Peyer's patch (tissue), 4 donors: ENCODE measurements at places on chromosomes 16 and 17. TPM values are rescaled to one million over a fixed set of nuclear protein-coding genes. Genes with fewer than 3 reads are reported as not detected.

GRCh38 chr16:81265658-81266451 lies 27.4 kb downstream of the BCO1 start:
- no peak overlapping the region for H3K4me3 ChIP-seq
- no peaks in the 10 kb centered on the region for H3K27me3 ChIP-seq
- DNase-seq: peak; percentile 70
- no peaks in the 10 kb centered on the region for H3K36me3 ChIP-seq
- no peaks in the 10 kb centered on the region for H3K4me1 ChIP-seq

GRCh38 chr16:69610356-69610755 lies 44.6 kb downstream of the NFAT5 start:
- H3K27ac ChIP-seq: no peak overlapping the region
- H3K4me1 ChIP-seq: no peaks in the 10 kb centered on the region
- no peak overlapping the region for H3K4me3 ChIP-seq
- no peak for DNase-seq

Gene TPSB2
- total RNA-seq: 14.9 TPM

GRCh38 chr16:30715750-30716445 lies 16.9 kb downstream of the SRCAP start:
- H3K4me3 ChIP-seq: no peak overlapping the region
- no peak for DNase-seq
- no peaks in the 10 kb centered on the region for H3K4me1 ChIP-seq
- H3K27ac ChIP-seq: peak overlapping the region; percentile 25
- H3K27me3 ChIP-seq: no peaks in the 10 kb centered on the region

- H3K27ac ChIP-seq: no peak overlapping the region
- DNase-seq: no peak
- H3K4me3 ChIP-seq: no peak overlapping the region
- no peaks in the 10 kb centered on the region for H3K36me3 ChIP-seq
Measured at GRCh38 chr16:5252791-5253190, 155.2 kb upstream of the EEF2KMT start.

Gene SSTR5
- total RNA-seq: 1.5 TPM

DNA sequence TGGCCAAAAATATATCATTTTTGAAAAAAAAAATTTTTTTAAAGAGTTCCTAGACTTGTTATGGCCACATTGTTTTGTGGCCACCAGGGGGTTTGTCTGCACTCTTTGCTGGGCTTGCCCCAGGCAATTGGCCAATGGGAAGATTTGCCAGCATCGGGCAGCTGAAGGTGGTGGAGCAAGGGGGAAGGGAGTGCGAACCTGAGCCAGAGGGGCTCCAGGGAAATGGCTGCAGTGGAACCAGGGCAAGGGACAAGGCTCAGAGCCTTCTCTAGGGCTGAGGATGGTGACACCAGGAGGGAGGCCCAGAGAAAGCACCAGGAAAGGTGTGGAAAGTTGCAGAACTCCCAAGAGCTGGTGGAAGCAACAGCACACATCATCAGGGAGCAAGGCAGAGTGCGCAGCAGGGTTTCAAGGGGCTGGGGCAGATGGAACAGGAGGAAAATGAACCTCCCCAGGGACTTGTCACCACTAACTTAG lies 15.5 kb upstream of the CMIP start:
- no peak for DNase-seq
- H3K4me3 ChIP-seq: no peak overlapping the region
- H3K36me3 ChIP-seq: no peaks in the 10 kb centered on the region
- H3K27me3 ChIP-seq: no peaks in the 10 kb centered on the region
- no peak overlapping the region for H3K27ac ChIP-seq
- no peaks in the 10 kb centered on the region for H3K4me1 ChIP-seq

DNA sequence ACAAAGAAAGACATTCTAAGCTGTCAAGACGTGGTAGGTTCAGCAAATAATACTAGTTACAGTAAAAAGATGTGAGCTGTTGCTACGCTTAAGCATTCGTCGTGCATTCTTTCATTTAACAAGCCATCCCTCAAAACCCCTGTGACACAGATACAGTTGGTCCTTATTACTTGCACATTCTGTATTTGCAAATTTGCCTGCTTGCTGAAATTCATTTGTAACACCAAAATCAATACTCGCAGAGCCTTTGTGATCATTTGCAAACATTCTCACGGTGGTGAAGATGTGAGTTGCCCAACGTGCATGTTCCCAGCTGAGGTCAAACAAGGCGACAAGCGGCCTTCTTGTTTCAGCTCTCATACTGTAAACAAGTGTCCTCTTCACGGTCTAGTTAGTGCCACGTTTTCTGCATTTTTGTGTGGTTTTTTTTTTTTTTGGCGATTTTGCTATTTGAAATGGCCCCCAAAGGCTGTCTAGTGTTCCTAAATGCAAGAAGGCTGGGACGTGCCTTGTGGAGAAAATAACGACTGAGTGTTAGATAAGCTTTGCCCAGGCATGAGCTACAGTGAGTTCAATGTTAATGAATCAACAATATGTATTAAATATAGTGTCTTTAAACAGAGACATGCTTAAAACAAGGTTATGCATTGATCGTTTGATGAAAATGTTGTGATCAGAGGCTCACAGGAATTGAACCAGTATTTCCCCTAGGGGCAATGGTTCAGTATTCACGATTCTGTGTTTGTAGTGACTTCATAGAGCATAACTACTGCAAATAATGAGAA lies 84.1 kb downstream of the RAB11FIP4 start:
- H3K27me3 ChIP-seq: no peaks in the 10 kb centered on the region
- H3K4me3 ChIP-seq: no peak overlapping the region
- no peaks in the 10 kb centered on the region for H3K4me1 ChIP-seq

GRCh38 chr16:79792664-79793351 lies 192.3 kb upstream of the MAF start:
- no peaks in the 10 kb centered on the region for H3K36me3 ChIP-seq
- no peak overlapping the region for H3K4me3 ChIP-seq
- no peaks in the 10 kb centered on the region for H3K27me3 ChIP-seq
- no peaks in the 10 kb centered on the region for H3K4me1 ChIP-seq
- H3K27ac ChIP-seq: no peak overlapping the region
- no peak for DNase-seq

Gene PLA2G10
- 14.8 TPM for total RNA-seq

DNA sequence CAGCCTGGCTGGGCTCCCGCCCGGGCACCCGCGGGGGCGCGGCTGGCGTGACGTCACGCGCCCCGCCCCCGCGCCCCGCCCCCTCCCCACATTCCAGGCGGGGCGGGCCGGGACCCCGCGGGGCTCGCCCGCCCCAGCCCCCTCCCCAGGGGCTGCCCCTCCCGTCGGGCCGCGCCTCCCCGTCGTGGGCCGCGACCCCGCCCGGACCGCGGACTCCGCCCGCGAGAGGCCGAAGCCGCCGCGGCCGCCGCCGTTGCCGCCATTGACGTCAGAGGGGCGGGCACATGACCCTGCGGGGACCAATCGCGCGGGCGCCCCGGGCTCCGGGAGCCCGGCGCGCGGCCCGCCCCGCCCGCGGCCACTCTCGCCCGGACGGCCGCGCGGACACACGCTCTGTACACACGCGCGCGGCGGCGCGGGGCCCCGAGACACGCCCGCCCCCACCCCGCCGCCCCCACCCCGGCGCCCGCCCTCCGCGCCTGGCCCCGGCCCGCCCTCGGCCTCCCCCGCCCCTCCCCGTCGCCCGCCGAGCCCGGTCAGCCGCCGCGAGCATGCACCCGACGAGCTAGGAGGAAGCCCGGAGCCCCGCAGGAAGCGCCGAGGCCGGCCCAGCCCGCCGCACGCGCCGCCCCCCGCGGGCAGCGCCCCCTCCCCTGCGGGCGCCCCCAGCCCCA lies at the start of gene CMIP:
Gene CMIP, plus strand, starts transcription at position 361 of the 674 bp plus-strand sequence.
- no peaks in the 10 kb centered on the region for H3K27me3 ChIP-seq
- H3K27ac ChIP-seq: peak within 1 kb of the TSS; percentile 97
- peak within 1 kb of the TSS; percentile 92 for H3K4me3 ChIP-seq
- no peaks in the 10 kb centered on the region for H3K36me3 ChIP-seq
- H3K4me1 ChIP-seq: peaks cover 5% of the 10 kb centered on the region

DNA sequence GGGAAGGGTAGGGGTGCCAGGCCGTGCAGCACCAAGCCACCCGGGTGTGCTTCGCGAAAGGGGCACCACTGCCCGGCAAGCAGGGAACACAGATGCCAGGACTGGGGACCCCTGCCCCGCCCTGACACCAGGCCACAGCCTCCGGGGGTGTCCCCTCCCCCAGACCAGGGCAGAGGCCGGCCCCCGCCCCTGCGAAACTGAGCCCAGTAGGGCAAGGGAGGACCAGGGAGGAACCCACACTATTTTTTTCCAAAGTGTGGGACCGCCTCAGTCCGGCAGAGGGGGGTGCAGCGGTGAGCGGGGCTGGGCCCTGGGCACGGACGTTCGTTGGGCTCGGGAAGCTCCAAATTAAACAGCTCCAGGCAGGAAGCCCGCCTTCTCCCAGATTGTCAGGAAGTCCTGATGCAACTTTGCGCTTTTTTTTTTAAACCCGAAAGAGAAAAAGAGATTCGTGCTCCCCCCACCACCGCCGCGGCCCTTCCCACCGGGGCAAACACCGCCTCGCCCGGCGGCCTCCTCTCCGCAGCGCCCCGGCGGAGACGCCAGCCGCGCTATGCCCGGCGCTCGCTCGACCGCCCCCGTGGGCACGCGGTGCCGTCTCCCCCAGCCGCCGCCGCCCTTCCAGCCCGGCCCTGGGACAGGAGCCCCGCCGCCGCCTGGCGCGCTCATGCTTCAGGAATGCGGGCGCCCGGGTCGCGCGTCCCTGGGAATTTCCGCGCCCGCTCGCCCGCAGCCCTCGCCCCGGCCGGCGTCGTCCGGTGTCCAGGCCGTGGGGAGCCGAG lies 755 bp downstream of the PIEZO1 start:
- H3K4me3 ChIP-seq: peak overlapping the region; percentile 92
- peak overlapping the region; percentile 95 for H3K27ac ChIP-seq
- no peaks in the 10 kb centered on the region for H3K27me3 ChIP-seq
- H3K4me1 ChIP-seq: peaks cover 29% of the 10 kb centered on the region

GRCh38 chr16:69509125-69509524 lies 56.6 kb upstream of the NFAT5 start:
- no peak for DNase-seq
- H3K27ac ChIP-seq: no peak overlapping the region
- H3K27me3 ChIP-seq: no peaks in the 10 kb centered on the region
- no peaks in the 10 kb centered on the region for H3K4me1 ChIP-seq
- no peaks in the 10 kb centered on the region for H3K36me3 ChIP-seq
